ENCODE measurements at places on chromosomes 7 and 10.

DNA sequence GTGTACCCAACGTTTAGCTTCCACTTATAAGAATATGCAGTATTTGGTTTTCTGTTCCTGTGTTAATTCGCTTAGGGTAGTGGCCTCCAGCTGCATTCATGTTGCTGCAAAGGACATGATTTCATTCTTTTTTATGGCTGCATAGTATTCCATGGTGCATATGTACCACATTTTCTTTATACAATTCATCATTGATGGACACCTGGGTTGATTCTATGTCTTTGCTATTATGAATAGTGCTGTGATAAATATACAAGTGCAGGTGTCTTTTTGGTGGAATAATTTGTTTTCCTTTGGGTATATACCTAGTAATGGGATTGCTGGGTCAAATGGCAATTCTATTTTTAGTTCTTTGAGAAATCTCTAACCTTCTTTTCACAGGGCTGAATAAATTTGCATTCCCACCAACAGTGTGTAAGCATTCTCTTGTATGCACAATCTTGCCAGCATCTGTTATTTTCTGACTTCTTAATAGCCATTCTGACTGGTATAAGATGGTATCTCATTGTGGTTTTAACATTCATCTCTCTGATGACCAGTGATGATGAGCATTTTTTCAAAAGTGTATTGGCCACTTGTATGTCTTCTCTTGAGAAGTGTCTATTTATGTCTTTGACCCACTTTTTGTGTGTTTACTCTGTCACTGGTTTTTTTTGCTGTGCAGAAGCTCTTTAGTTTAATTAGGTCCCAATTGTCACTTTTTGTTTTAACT is 72.5 kb upstream of the CC2D2B start:
- DNase-seq, result no peak

DNA sequence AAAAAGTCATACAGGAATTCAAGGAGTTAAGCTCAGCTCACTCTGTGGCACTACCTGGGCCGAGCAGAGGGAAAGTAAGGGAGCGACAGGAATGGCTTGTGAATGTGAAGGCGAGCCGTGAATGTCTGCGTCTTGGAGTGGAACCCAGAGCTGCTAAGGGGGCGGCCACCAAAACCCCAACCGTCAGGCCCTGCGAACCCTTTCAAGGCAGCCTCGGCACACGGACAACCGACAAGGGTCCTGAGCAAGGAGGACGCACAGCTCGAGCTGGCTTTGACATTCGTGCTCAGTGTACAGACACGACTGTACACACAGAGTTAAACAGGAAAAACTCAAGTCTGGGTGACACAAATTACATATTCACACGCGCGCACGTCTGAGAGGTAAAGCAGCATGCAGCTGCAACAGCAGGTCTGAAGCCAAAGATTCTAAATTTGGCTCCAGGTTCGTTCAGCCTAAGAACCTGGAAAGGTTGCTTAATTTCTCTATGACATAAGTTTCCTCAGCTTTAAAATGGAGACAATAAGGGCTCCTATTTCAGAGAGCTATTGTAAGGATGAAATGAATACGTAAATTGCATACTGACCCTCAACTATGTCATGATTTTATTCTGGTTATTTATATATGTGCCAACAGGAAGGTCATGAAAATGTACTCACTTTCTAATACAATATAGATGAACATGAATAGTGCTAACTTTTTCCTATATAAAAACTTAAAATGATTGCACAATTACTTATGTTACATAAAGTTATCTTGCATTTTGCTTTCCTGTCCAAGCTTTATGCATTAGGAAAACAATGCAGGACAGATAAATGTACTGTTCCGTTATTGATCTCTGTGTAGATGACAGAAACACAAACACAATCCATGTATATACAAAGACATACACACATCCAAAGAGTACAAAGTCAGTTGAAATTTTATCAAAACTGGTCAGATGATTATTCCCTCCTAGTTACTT is 192.9 kb downstream of the ZMYND11 start:
- DNase-seq, result no peak

DNA sequence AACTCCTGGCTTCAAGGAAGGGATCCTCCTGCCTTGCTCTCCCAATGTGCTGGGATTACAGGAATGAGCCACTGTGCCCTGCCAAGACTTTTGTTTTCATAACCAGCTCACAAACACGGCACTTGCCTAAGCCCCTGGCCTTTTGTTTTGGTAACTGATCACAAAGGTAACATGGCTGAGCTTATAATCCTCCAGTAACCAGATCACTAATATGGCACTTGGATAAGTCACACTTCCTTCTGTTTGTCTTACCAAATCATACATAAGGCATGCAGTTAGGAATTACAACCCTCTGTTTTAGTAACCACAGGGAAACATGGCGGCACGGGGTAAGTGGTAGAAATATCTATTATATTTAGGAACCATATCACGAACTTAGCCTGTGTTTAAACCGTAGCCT is 577.1 kb downstream of the CALN1 start:
- no peak for DNase-seq

- DNase-seq, result no peak
These were observed 54.7 kb downstream of the MAPK8 start for GRCh38 chr10:48361176-48361575.

DNA sequence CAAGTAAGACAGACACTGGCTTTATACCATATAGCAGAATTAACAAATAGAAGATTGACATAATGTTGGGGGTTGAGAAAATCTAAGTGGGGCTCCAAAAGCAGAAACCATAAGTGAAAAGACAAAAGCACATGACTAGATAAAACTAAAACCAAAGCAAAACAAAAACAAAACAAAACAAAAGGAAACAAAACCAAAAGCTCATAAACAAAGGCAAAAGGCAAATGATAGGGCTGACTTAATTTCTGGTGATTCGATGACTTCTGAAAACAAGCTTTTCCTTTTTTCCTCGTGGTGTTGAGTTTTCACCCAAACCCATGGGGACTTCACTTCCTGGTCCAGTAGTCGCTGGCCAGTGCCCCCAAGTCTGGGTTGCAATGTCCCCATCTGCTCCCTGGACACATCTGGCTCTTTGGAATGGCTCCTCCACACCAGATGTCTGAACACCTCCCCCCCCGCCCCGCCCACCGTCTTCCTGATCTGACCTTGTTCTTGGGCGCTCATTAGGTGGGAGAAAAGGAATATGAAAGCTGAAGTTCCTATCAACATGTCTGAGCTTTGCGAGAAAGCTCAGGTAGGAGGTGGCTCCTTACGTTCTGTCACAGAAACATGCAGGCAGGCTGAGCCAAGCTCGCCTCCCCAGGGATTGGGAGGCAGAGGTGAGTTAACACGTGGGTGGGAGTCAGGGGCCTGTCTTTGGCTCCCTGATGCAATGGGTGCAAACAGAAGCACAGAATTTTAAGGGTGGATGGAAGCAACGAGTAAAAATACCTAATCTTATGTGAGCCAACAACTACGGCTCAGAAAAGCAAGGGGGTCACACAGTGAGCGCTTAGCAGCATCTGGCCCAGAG is 121.0 kb downstream of the NEURL1 start:
- DNase-seq, result no peak

DNA sequence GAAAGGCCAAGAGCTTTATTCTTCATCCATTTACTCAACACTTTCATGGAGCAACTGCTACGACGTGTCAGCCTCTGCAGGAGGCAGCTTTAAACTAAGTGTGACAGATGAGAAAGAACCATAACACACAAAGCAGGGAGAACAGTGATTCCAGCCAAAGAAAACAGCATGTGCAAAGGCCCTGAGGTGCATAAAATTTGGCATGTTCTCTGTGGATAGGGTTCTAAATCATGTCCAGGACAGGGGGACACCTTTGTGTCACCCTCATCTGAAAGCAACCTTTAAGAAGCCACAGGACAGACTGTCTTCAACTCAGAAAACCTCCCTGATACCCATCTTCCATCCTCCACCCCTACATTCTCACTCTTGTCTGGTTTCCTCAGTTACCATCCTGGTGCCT is 116.6 kb downstream of the KCNMA1 start:
- DNase-seq, result no peak

DNA sequence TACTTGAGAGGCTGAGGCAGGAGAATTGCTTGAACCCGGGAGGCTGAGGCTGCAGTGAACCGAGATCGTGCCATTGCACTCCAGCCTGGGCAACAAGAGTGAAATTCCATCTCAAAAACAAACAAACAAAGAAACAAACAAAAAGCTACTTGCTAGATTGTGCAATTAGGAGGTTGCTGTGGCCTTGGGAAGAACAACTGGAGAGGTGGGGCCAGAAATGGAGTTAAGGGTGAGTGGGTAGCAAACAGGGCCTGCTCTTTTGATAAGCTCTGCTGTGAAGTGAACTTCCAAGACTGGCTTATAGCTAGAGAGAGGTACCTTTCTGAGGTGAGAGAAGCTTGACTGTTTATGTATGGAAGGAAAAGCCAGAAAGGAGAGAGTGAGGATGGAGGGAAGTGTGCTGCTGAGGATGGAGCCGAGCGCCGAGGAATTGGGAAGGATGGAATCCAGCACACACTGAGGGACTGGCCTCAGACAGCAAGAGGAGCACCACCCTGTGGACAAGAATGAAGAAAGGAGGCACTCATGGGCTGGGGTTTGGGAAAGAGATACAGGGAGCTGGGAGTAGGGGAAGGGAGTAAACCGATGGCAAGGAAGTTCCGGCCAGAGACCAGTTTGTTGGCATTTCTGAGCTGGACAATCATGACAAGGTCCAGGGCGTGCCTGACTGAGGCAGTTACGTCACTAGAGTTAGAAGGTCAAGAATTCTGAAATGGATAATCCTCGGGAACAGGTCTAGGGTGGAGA is 7.0 kb upstream of the RPEL1 start:
- no peak for DNase-seq

DNA sequence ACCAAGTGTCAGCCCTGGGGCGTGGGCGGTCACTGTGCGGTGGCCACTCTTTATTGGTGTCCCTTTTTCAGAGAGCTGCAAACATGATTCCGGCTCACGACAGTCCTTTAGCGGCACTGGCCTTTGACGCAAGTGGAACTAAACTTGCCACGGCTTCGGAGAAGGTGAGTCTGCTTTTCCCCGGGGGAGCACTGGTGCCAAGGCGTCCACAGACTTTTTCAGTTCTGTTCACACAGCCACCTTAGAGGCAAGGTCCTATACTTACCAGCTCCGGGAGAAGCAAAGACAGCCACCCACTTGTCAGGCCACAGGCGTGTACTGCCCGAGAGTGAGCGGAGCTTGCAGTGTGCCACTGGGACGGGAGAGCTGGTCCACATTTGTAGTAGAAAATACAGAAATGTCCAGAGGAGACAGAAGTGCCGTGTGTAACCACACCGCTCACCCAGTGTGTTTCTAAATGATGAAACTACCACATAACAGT is 27.9 kb downstream of the WIPI2 start:
- DNase-seq, result no peak

DNA sequence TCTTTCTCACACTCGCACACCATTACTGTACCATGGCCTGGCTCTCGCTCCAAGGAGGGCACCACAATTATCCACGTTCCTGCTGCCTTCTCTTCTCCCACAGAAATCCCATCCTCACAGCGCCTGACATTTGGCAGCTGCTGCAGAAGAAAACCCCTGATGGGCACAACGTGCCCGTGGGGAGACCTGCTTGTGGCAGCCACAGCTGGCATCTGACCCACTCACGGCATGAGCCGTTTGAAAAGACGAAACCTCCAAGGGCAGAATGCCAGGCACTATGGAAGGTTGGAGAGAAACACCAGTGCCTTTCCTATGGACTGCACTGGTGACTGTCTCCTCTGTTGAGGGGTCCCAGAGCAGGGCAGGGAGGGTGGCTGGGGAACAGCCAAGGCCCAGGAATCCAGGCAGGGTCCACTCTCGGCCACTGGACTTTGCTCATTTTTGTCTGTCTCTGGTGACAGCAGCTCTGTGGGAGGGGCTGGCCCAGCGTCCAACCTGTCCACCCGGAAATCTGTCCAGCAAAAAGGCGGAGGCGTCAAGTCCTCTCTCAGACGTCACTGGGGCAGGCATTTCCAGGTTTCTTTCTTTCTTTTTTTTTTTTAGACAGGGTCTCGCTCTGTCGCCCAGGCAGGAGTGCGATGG is 61.0 kb upstream of the MKRN1 start:
- no peak for DNase-seq

DNA sequence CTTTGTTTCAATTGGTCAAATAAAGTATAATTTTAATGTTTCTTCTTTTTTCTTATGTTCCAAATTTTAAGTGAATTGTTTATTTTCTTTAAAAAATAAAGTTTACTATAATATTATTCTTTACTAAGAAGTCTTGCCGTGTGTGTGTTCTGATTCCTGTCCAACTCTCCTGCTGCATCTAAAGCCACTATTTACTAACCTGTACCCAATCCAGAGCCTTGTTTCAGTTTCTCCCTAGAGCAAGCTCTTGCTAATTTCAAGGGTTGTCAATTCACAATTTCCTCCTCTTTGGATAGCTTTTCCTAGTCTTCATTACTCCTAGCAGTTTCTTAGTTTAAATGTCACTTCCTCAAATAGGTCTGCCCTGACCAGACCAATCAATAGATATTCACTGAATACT is 314.9 kb upstream of the SEMA3A start:
- no peak for DNase-seq

DNA sequence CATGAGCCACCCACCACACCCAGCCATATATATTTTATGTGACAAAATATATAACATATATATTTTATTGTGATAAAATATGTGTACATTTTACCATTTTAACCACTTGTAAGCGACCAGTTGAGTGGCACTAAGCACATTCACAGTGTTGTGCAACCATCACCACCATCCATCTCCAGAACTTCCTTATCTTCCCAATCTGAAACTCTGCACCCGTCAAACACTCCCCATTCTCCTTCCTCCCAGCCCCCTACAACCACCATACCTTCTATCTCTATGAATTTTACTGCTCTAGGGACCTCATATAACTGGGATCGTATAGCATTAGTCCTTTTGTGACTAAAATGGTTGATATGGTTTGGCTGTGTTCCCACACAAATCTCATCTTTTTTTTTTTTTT is 20.8 kb upstream of the CYTH3 start:
- DNase-seq, result no peak

- no peak for DNase-seq
These were observed 471.2 kb downstream of the PLXNA4 start for GRCh38 chr7:132105096-132105495.

GRCh38 chr10:91691981-91692380 is 59.1 kb upstream of the PPP1R3C start:
- DNase-seq, result no peak

- DNase-seq, result no peak
These were observed 13.4 kb downstream of the ATP5MF start for GRCh38 chr7:99452541-99452940.

DNA sequence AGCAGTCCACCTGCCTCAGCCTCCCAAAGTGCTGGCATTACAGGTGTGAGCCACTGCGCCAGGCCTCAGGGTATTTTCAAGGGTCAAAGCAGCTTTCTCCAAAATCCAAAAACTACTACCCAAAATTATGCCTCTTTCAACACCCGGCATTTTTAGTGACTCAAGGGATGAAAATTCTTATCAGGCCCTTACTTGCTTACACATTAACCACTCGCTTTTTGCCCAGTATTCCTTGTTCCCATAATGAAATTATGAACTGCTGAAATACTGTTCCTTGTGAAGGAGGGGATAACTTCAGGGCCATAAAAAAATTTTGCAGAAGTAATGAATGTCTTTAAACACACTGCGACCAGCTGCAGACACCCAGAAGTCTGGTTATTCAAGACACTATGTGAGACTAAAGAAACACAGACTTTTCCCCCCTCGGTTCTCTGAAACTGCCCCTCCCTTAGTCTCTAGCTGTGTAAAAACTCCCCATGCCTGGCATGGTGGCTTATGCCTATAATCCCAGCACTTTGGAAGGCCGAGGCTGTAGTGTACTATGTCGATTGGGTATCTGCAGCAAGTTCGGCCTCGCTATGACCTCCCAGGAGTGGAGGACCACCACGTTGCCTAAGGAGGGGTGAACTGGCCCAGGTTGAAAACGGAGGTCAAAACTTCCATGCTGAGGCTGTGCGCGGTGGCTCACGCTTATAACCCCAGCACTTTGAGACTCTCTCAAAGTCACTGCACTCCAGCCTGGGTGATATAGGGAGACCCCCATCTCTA is 12.0 kb downstream of the FXYD4 start:
- no peak for DNase-seq

All from amygdala (tissue), 56 donors.